Stomach (tissue), 19 donors: ENCODE measurements at places on chromosomes 2 and 18. TPM values are rescaled to one million over a fixed set of nuclear protein-coding genes. Genes with fewer than 3 reads are reported as not detected.
A peak's percentile ranks its signal among the peaks of the same experiment; 100 is the strongest.

DNA sequence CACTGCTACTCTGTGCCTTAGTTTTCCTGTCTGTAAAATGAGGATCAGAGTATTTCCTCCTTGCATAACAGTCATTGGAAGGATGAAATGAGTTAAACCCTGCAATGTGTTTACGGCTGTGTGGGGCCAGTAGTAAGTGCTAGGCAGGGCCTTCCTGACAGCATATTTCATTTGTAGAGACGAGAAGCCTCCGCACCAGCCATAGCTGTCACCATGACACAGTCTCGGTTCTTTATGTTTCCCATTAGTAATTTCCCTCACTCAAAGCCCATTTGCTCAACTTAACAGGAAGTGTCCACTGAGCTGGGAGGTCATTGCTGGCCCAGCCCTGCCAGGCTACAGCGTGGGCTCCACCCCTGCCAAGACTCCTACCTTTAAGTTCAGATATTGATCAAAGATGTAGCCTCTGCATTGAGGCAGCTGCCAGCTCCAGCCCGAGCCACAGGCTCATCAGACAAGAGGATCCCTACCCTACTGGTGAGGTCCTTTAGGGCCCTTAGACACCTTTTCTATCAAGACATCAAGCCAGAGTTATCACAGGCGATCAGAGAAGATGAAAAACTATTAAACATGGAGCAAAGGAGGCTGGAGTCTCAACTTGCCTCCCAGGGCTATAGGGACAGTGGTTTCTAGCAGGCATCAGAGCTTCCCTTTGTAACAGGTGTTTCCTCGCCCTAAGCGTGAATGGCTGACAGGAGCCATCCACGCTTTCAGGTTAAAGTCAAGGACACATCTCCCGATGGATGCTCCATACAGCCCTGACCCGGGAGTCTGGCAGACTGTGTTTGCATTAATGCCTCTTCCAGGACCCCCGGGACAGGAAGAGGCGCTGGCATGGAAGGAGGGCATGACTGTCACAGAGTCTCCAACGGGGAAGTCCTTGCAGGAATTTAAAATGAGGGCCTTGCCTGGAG is 251.7 kb downstream of the NDUFA10 start:
- no peak overlapping the region for H3K27ac ChIP-seq
- no peaks in the 10 kb centered on the region for H3K4me1 ChIP-seq
- no peak for DNase-seq
- H3K27me3 ChIP-seq: no peaks in the 10 kb centered on the region
- no peaks in the 10 kb centered on the region for H3K36me3 ChIP-seq

DNA sequence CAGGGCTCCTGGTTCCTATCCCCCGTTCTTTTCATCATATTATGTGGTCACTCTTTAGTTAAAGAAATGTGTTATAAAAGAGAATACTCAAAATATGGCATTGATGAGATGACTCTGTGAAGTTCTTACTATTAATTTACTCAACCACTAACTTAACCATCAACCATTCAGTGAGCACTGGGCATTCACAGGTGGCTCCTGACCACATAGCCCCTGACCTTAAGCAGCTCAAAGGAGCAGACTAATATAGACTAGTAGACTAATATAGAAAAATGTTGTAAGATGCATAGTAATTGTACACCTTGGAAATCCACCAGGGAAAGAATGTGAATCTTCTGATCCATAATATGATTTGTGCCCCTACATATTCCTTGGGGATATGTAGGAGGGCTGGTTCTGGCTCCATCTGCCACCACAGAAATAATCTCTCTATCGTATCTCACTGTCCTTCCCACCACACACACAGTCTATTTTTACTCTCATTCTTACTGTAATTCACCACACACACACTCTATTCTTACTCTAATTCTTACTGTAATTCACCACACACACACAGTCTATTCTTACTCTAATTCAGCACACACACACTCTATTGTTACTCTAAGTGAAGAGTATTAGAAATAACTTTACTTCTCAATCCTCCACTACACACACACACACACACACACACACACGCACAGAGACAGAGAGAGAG is 188.9 kb upstream of the ITGA4 start:
- no peak for DNase-seq
- no peaks in the 10 kb centered on the region for H3K27me3 ChIP-seq
- no peak overlapping the region for H3K27ac ChIP-seq
- no peaks in the 10 kb centered on the region for H3K4me1 ChIP-seq
- no peak overlapping the region for H3K4me3 ChIP-seq

Gene GPR45
- not detected for total RNA-seq

- H3K27me3 ChIP-seq: no peaks in the 10 kb centered on the region
- no peak for DNase-seq
- H3K27ac ChIP-seq: no peak overlapping the region
- H3K4me3 ChIP-seq: no peak overlapping the region
- H3K4me1 ChIP-seq: peaks cover 83% of the 10 kb centered on the region
These were observed 44.9 kb downstream of the NRP2 start for GRCh38 chr2:205727174-205727573.

Gene C2orf80
- not detected for total RNA-seq

DNA sequence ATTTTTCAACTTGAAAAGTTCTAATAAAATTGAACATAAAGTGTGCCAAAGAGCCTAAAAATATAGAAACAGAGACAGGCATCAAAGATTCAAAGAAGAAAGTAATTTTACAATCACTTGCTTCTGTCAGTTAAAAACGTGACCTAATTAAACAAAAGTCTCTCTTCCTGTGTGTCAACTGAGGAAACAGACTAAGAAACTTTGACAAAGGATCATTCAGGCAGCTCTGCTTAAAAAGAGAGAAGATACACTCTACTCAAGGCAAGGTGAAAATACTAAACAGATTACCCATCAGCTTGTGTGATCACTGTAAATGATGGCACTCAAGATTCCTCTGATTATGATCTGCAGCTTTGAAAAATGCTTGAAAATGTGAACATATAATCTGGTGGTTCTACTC is 47.8 kb downstream of the DYM start:
- no peak overlapping the region for H3K4me3 ChIP-seq
- H3K36me3 ChIP-seq: no peaks in the 10 kb centered on the region
- H3K27ac ChIP-seq: no peak overlapping the region
- H3K4me1 ChIP-seq: no peaks in the 10 kb centered on the region
- H3K27me3 ChIP-seq: no peaks in the 10 kb centered on the region

Gene TUBA3E
- total RNA-seq: not detected

- H3K36me3 ChIP-seq: no peaks in the 10 kb centered on the region
- H3K4me3 ChIP-seq: no peak overlapping the region
- peaks cover 24% of the 10 kb centered on the region for H3K27me3 ChIP-seq
- DNase-seq: peak; percentile 78
- peaks cover 27% of the 10 kb centered on the region for H3K4me1 ChIP-seq
These were observed 3.6 kb upstream of the LRATD1 start for GRCh38 chr2:14628901-14629300.

- no peaks in the 10 kb centered on the region for H3K36me3 ChIP-seq
- no peaks in the 10 kb centered on the region for H3K27me3 ChIP-seq
- no peak overlapping the region for H3K27ac ChIP-seq
- no peak for DNase-seq
These were observed 25.7 kb upstream of the NCK2 start for GRCh38 chr2:105718846-105719481.

DNA sequence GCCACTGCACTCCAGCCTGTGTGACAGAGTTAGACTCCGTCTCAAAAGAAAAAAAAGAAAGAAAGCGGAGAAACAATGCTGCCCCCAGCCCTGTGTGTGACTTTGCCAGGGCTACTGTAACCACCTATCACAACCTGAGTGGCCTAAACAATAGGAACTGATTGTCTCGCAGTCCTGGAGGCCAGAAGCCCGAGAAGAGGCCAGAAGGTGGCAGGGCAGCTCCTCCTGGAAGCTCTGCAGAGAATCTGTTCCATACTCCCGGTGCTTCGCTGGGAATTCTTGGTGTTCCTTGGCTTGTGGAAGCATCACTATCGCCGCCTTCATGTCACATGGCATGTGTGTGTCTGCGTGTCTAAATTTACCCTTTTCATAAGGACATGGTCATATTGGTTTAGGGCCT is 14.4 kb upstream of the RAB17 start:
- H3K4me3 ChIP-seq: no peak overlapping the region
- H3K36me3 ChIP-seq: no peaks in the 10 kb centered on the region
- H3K27me3 ChIP-seq: no peaks in the 10 kb centered on the region
- peaks cover 29% of the 10 kb centered on the region for H3K4me1 ChIP-seq
- peak; percentile 56 for DNase-seq

Gene SNORC
- 12.8 TPM for total RNA-seq
